ENCODE measurements at places on chromosomes 4 and X. TPM values are rescaled to one million over a fixed set of nuclear protein-coding genes. Genes with fewer than 3 reads are reported as not detected.
A peak's percentile ranks its signal among the peaks of the same experiment; 100 is the strongest.

RNF212 gene
- 3.2 TPM for total RNA-seq

CT55 gene
- total RNA-seq: not detected

FAM120C gene
- total RNA-seq: 12.7 TPM

PPARGC1A gene
- total RNA-seq: not detected

DOK7 gene
- total RNA-seq: not detected

CLIC2 gene
- total RNA-seq: 1.2 TPM

BEX1 gene
- total RNA-seq: 0.64 TPM

C1GALT1C1 gene
- 6.1 TPM for total RNA-seq

KLF3 gene
- 126 TPM for total RNA-seq

CENPI gene
- 1.1 TPM for total RNA-seq

GRCh38 chr4:74042681-74043080 is 4.2 kb upstream of the CXCL3 start:
- DNase-seq: no peak

GRCh38 chrX:23900220-23900797 is 7.4 kb downstream of the APOO start:
- no peak for DNase-seq

- DNase-seq: no peak
Measured at GRCh38 chr4:40570348-40571077, 59.2 kb downstream of the RBM47 start.

GRCh38 chr4:128386761-128387599 is 99.4 kb upstream of the PGRMC2 start:
- no peak for DNase-seq

DNA sequence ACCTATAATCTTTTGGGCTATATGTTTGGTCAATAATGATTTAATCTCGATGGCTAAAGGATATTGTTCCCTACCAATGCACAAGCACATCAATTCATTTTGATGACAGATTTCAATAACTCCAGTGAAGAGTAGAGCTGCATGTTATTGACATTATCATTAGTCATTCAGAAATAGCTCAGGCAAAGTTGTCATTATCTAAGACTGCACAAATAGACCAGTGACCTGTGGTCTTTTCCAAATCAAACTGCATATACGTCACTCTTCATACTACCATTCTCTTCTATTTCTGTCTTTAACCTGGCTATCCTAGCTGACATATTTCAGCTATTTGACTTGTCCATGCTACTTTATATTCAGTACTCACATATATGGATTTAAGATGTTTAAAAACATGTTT is 1050.8 kb downstream of the C4orf33 start:
- DNase-seq: no peak

GRCh38 chrX:10897768-10898167 is 213.4 kb upstream of the HCCS start:
- no peak for DNase-seq

DNA sequence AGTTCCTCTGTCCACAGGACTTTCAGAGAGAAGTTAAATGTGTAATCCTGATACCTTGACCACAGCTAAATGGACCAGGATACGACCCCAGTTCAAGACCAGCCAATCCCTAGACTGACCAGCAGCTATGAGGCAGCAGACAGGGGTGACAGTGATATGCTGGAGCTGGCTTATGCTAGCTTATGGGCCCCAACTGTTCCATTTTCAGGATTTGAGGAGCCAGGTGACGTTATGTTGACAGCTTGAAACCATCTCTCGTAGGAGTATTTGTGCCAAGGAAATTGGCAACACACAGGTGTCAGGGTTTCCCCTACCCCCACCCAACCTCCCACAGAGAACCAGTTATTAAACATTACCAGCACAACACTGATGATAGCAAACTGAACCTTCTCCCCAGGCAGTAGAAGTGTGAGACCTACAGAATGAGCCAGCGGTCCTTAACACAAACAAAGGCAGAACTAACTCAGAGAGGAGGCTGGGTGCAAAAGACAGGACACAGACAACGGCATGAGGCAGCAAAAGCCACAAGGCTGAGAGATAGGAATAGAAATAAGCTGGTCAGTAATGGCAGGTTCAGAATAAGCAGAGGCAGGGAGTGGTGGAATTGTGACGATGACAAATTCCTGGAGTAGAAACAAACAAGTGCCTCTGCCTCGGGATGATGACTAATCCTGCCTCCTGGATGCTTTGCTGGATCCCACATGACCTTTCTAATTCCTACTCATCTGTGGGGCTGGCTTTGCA is 85.6 kb upstream of the CPEB2 start:
- DNase-seq: no peak

GRCh38 chrX:151796576-151796975 is 62.0 kb downstream of the CNGA2 start:
- DNase-seq: no peak

GRCh38 chrX:45602151-45602550 is 401.5 kb upstream of the DIPK2B start:
- DNase-seq: no peak

GRCh38 chrX:155231163-155231562 is 14.9 kb downstream of the VBP1 start:
- DNase-seq: no peak

GRCh38 chrX:119692191-119693039 is 553 bp downstream of the SEPTIN6 start:
- DNase-seq: peak; percentile 49

DNA sequence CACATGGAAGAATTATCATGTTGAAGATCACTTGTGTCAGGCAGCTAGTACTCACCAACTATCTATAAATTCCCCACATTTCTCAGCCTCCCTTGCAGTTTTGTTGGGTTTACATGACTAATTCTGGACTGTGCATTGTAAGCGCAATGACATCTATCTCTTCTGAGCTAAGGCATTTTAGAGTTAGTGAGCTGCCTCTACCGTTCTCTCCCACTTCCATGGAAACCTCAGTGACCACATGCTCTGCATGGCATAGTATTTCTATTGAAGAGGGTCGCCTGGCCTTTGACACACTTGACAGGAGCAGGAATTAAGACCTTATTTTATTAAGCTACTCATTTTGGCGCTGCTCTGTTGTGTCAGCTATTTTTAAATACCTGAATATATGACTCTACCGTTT is 67.5 kb upstream of the NPY2R start:
- no peak for DNase-seq

DNA sequence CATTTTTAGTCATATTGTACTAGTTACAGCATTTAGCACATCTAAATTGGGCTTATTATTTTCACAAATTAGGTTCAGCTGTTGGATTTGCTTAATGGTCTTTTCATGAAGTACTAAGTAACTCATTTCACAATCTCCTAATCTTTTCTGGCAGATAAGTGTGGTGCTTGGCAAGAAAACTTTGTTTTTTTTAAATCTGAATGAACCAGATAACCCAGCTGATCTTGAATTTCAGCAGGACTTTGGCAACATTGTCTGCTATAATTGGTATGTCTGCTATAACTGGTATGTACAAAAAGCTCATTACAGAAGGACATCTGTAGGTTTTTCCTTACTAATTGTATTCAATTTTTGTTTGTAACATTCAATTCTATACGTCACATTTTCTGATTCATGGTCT is 22.7 kb downstream of the WDR19 start:
- DNase-seq: no peak

GRCh38 chr4:83388313-83388676 is 53.6 kb upstream of the HPSE start:
- peak; percentile 34 for DNase-seq

- no peak for DNase-seq
Measured at GRCh38 chr4:52051615-52052474, 741 bp downstream of the SPATA18 start.

- no peak for DNase-seq
Measured at GRCh38 chrX:24369816-24370215, 9.4 kb downstream of the SUPT20HL1 start.

- no peak for DNase-seq
Measured at GRCh38 chrX:93319609-93320008, 353.8 kb downstream of the NAP1L3 start.

DNA sequence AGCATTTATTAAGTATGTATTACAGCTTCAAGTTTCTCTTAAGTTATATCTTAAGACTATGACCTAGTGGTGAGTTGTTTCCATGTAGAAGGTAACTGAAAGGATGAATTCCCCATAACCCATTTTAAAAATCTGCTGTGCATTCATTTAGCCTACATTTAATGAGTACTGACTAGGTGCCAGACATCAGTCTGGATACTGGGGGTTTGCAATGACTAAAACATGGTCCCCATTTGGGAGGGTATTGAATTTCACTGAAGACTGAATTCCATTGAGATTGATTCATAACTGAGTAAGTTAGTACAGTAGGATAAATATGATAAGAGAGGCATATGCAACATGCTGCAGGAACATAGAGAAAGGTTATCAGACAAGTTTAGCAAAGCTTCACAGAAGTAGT is 241.5 kb downstream of the FRAS1 start:
- no peak for DNase-seq

DNA sequence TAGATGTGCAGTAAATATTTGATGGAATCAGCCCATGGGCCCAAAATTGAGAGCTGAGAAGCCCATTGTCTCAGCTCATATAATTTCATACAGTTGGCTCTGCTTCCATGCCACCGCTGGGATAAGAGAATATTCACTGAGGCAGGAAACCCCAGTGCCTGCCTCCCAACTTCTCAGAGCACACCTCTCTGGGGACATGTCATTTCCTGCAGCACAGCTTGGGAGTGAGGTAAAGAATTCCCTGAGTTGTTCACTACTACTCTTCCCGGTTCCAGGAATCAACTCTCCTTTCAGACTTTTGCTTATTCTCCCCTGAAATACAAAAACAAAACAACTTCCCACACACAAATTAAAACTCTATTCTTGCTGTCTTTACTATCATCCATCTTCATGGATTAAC is 389.3 kb downstream of the MAPK10 start:
- DNase-seq: no peak

DNA sequence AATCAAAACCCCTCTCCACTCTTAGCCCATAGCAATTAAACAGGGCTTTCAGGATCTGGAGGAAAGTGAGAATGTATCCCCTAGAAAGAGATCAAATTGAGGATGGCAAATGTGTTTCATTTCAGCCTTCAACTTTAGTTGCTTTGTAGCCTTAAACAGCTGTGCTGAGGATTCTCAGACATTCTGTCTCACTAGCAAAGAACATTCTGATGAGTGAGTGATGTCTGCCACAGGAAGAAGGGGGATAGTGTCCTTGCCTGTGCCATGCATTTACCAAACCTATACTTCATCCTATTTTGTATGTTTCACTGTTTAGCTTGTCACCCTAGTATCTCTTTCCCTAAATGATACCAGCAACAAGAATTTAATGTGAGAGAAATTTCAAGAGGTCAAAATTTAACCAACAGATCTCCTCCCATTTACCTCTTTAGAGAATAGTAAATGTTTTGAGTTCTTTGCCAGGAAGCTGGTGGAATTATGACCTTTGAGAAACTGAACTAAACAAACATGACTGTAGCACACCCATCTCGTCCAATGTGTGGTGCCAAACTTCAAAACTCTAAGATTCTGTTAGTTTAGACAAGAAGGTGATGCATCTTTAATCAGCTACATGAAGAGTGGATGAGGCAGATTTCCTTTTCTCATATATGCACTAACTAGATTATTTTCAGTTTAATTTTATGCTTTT is 165.6 kb downstream of the PALLD start:
- no peak for DNase-seq

DNA sequence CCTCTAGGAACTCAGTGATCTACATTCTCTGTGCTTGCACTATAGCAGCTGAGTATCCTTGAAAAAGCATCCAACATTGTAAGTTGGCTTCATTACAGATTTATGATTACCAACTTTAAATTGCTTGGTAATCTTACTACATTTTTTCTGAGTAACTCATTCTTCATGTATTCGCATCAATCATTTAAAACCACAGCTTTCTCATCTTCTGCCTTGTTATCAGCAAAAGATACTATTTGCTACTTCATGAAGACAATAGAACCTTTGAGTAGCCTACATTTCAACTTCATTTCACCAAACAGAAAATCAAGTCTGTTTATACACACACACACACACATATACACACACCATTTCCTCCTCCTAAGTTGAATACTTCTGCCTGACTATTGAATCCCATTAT is 6.2 kb upstream of the DCAF8L2 start:
- DNase-seq: no peak

GRCh38 chr4:137238456-137239162 is 293.7 kb downstream of the PCDH18 start:
- DNase-seq: no peak

GRCh38 chrX:136259543-136259942 is 8.3 kb upstream of the MAP7D3 start:
- no peak for DNase-seq

DNA sequence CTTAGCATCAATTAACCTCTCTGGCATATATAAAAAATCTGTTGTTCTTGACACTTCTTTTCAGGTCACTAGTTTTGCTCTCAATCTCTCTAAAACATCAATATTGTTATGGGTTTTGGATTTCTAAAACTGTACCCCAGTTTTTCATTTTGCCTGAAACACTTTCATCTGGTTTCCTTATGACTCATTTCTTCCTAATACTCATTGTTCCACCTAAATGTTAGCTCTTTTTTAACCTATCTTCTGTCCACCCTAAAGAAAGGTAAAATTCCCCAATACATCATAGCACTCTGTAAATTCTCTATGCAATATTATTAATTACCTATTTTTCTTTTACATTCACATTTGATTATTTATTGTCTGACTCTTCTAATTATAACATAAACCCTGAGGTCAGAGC is 575.5 kb upstream of the NDST4 start:
- no peak for DNase-seq

GRCh38 chr4:173146456-173146855 is 22.2 kb upstream of the GALNT7 start:
- DNase-seq: no peak

All from CD4-positive, CD25-positive, alpha-beta regulatory T cell (primary cell).